ENCODE measurements at places on chromosomes 11 and 22.

- DNase-seq = no peak
Measured at GRCh38 chr22:27692243-27692642, 109.3 kb downstream of the MN1 start.

DNA sequence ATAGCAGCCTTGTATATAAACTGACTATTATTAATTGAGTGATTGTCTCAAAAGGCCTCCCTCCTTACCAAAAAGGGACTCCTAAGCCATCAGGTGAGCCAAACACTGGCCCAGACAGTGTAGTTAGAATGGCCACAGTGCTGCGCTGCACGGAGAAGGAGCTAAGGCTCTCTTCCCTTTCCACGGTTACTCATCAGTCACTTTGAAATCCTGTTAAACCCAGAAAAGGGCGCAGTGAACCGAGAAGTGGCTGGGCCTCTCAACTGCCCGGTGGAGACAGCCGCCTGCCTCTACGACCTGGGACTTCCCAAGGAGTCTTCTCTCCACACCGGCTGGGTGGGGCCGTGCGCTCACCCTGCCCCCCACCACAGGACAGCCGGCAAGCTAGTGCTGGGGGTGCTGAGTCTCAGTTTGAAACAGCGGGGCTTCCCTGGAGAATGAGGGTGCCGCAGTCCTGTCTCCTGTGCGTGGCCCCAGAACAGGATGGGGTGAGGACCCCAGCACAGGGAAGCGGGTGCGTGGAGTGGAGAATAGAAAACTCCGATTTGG is 1.3 kb downstream of the MYH9 start:
- DNase-seq = no peak

DNA sequence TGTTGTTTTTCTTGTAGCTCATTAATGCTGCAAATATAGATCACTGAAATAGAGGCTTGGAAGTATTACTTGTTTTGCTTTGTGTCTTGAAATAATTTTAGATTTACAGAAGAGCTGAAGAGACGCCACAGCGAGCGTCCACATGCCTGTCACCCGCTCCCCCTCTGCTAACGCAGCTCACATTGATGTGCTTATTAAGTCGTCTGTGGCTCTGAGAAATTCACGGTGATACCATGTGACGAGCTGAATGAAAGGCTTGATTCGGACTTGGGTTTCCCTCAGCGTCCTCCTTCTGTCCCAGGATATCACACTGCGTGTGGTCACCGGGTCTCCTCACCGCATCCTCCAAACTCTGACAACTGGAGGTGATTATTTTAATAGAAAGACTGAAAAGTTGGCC is 365.4 kb downstream of the BRD1 start:
- no peak for DNase-seq

- DNase-seq = no peak
Measured at GRCh38 chr22:33599596-33599995, 320.7 kb downstream of the LARGE1 start.

GRCh38 chr22:38477585-38477984 is 9.7 kb downstream of the KDELR3 start:
- DNase-seq = no peak

DNA sequence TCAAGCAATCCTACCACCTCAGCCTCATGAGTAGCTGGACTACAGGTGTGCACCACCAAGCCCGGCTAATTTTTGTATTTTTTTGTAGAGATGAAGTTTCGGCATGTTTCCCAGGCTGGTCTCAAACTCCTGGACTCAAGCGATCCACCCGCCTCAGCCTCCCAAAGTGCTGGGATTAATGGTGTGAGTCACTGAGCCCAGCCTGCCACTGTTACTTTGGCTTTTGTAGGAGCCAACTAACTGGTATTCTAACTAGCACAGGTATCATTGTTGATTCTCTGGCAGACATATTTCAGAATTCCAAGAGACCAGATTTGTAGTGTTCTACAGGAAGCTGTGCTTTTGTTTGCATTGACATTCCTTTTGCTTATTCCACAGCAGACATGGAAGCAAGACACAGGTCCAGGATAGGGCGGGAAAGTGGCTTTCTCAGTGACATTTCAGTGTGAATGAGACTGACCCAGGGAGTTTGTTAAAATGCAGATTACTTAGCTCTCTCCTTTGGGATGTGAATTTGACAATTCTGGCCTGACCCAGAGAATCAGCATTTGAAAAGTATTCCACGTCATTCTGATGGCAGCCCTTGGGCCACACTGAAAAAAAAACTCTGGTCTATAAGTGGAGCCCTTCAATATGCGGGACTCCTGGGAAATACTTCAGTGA is 52.2 kb upstream of the PAX6 start:
- no peak for DNase-seq

GRCh38 chr11:112658431-112658878 is 302.8 kb upstream of the NCAM1 start:
- peak; percentile 4 for DNase-seq

DNA sequence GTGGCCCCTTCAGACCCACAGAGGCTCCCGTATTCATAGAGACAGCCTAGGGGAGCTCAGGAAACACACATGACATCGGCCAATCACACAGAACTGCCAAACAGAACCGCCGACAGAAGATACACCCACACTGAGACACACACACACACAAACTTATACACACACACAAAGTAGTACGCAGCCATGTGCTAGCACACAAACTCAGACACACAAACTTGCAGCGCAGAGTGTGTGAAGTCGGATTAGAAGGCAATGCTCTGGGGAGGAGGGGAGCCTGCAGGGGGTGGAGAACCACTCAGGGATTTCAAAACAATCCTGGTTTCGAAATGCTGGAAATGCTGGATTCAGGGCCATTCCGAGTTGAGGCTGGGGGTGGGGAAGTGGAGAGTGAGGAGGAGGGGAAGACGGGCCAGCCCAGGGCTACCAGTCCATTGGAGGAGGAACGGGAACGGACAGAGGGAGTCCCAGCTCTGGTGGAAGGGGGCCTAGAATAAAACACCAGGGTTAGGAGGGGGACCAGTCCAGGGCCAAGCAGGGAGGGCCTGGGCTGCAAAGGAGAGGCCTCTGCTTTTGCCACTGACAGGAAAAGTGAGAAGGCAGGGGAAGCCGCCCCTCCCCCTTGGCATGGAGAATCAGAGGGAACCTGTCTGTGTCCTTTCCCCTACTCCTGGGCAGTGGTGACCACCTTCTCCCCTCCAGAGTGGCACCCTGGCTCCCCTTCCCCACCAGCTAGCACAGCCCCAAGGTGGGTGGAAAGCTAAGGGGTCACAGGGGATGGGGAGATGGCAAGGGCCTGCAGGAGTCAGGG is 4.4 kb downstream of the BCL9L start:
- peak; percentile 57 for DNase-seq

DNA sequence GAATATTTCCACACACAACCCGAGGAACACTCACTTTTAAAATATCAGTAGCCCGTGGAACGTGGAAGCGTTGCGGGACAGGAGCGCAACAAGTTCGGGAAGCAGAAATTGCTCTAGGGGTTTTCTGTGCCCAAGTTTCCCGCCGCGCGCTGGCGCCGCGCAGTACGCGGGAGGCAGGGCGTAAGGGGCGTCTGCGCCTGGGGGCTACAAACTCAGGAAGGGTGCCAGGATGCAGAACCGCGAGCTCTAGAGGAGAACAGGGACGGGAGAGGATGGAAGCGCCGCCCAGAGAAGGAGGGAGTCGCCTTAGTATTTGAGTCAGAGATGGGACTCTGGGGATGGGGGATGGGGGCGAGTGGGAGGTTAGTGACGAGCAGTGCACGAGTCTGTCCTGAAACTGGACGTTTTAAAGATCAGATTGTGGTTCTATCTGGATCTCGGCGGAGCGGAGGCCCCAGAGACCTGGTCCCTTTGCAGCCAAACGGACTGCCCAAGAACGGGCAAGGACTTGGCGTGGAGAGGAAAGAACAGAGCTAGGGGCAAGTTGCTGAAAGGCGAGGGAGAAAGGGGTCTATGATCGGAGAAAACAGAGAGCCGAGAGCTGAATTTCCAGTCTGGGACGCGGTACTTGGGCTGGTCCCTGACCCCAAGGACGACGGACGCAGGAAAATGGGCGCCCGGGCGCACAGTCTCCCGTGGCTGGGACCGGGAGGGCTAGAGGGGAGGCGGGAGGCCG is 4.7 kb downstream of the BSX start:
- DNase-seq = no peak

DNA sequence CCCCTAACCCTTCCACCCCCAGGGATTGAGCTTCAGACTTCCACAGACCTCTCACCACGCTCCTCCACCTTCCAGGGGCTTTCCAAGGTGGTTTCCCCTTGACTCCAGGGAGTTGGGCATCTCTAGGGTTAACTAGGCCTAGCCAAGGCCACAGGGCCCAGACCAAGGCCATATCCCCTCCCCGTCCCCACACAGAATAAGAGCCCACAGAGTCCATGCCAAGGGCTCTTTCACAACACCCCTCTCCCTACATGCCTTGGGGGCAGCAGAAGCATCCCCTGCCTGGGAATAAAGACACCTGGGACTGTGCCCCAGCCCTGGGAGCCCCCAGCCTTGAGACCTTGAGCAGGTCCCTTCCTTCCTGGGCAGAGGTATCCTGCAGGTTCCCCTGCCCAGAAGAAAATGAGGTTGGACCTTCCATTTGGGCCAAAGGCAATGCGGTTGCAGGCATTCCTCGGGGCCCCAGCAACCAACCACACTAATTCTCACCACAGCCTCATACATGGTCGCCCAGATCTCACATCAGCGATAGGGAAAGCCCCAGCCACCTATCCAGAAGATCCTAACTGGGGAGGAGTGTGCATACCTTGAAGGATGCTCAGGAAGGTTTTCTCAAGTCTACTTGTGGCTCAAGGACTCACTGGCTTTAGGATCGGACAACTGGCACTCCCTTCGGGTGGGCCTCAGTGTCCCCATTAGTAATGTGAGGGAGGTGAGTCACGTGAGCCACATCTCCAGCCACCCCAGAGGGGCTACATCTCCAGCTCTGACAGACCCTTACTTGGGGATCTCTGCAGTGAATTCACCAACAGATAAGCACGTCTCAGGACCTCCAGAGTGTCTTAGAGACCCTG is 1.7 kb downstream of the GDPD5 start:
- no peak for DNase-seq

DNA sequence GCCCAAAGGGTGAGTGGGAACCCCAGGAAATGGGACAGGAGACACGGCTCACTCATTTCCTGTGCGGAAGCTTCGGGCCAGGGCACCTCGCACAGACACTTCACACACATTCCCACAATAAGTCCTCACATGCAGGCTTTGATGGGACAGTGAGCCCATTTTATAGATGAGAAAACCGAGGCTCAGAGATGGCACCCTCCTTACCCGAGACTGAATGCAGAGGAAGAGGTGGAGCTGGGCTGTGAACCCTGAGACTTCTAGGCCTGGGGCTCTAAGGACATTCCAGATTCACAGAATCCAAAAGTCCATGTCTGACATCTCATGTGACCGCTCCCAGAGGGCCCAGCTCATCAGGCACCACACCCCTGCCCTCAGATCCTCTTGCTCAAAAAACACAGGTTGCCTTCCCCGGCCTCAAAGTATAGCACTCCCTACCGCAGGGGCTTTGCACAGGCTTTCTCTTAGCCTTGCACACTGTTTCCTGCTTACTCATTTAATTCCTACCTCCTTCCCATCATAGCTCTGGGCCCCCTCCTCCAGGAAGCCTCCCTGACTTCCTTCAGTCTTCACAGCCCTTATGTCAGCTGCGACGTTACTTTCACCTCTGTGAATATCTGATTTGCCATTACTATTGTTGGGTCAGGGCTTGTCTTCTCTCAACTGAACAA is 57.1 kb upstream of the TCF20 start:
- DNase-seq = no peak

GRCh38 chr11:118171269-118172062 is 5.0 kb downstream of the SCN2B start:
- peak; percentile 2 for DNase-seq

DNA sequence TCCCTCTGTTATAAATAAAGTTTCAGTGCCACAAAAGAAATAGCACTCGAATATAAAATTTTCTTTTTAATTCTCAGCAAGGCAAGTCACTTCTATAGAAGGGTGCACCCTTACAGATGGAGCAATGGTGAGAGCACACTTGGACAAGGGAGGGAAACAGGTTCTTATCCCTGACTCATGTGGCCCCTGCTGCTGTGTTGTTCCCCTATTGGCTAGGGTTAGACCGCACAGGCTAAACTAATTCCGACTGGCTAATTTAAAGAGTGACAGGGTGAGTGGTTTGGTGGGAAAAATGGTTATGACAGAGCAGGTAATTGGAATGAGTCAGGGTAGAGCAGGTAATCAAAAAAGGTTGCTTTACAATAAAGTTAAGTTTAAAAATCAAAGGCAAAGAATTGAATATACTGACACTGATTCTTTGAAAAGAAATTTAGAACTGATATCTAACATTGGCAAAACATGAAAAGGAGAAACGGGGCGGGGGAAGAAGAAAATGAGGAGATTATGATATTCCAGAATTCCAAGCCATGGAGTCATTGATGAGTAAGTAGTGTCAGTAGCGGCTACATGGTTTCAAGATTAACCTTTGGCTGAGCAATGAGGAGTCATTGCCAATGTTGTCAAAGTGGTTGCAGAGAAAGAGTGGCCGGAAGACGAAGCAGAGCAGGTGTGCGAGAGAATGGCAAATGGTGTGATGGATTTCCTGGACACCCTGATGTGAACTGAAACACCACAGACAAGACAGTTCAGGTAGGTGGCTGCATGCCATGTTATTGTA is 48.4 kb upstream of the MRGPRX1 start:
- peak; percentile 32 for DNase-seq

DNA sequence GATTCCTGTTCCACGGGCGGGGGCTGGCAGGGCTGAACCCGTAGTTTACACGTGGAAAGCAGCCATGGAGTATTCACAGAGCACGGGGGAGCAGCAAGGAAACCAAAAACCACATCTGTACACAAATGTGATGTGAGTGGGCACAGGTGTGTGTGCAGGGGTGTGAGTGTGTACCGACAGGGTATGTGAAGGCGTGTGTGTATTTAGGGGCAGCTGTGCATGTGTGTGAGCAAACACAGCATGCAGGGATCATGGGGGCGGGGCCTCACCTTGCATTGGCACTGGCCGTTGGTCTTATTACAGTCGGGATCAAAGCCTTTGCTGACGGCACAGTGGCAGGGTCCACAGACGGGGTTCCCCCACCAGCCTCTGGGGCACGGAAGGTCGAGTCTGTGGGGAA is 58.4 kb downstream of the TRMU start:
- DNase-seq = no peak

- no peak for DNase-seq
Measured at GRCh38 chr11:7300281-7300680, 48.6 kb downstream of the SYT9 start.

DNA sequence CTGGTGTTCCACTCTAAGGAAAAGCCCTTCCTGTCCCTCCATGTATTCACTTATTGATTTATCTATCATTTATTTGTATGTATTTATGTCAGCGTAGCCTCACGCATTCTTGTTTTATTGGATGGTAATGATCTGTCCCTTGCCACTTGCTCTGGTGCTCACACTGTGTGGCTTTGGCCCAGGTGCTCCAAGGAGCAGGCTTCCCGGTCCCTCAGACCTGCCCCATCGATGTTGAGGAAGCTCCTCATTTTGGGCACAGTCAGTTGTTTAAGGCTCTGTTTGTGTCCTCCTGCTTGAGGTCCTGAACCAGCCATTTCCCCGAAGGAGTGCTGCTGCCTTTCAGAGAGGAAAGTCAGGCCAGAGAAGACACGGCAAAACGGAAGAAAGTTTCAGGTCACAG is 1485.4 kb downstream of the TBC1D22A start:
- no peak for DNase-seq

GRCh38 chr11:119688356-119688755 is 40.6 kb downstream of the NECTIN1 start:
- DNase-seq = no peak

GRCh38 chr11:106691807-106692365 is 326.4 kb downstream of the GUCY1A2 start:
- no peak for DNase-seq

- DNase-seq = no peak
Measured at GRCh38 chr22:39179841-39180335, 27.4 kb upstream of the CBX7 start.

Data from A172 (cell line).